CD4-positive, alpha-beta T cell treated with Interleukin-17A for 1 hour (primary cell): ENCODE measurements at places on chromosomes 1 and 21.

DNA sequence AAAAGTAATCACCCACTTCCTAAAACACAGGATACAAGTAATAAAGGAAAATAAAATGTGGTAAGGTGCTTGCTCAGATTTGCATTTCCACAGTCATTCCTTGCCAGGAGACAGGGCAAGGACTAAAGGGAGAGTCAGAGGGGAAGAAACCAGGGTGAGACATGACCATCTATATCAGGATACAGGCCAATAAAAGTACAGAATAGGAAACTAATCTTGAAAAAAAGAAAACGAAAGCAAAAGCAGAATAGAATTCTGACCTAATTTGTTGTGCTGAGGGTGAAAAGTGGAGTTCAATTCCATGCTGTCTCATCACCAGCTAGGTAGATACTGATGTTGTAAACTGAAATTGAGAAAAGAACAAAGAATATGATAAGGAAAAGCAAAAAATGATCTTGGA, 27.3 kb downstream of the JMJD4 start:
- DNase-seq: no peak

- DNase-seq: no peak
Measured at GRCh38 chr1:23065385-23065784, 46.1 kb downstream of the KDM1A start.

GRCh38 chr21:31909153-31910073, 36.6 kb downstream of the HUNK start:
- DNase-seq: no peak

- DNase-seq: no peak
Measured at GRCh38 chr1:226606311-226607267, 58.0 kb downstream of the STUM start.

DNA sequence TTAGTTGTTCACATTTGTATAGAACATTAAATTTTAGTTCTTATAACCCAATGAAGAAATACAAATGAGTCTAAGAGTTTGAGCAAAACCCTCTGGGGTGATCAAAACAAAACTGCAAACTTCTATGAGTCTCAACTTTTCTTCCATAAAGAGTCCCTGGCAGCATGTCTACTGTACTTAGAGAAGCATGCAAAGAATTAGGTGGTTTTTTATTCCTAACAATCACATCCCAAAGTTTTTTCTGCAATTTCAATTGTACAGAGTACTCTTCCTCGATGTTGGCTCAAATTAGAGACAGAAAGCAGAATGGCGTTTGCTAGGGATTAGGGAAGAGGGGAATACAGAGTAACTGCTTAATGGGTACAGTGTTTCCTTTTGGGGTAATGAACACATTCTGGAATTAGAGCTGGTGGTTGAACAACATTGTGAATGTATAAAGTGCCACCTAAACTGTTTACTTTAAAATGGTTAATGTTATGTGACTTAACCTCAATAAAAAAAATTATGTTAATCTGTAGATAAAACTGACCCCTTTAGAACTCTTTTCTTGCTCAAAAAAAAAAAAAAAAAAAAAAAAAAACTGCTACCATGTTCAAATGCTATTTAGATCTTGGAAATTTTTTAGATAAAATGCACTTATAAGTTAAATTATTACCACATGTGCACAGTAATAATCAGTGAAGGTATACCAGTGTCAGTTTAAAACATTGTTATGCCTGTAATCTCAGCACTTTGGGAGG, 4.8 kb downstream of the RC3H1 start:
- DNase-seq: no peak

- DNase-seq: no peak
Measured at GRCh38 chr1:43527111-43527878, 3.4 kb upstream of the PTPRF start.

DNA sequence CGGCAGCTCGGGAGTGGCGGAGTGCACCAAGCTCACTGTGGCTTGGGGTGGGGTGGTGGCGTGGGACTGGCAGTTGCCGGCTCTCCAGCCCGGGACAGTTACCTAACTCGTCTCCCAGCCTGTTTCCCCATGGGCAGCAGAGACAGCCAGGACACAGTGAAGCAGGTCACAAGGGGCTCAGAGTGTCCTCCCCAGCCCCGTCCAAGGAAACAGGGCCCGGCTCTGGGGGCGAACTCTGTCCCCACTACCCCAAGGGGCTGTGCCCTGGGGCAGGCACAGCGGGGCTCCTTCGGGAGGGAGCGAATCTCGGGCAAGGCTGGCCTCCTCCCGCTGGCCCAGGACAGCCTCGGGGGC, 759 bp downstream of the GPR157 start:
- DNase-seq: no peak

DNA sequence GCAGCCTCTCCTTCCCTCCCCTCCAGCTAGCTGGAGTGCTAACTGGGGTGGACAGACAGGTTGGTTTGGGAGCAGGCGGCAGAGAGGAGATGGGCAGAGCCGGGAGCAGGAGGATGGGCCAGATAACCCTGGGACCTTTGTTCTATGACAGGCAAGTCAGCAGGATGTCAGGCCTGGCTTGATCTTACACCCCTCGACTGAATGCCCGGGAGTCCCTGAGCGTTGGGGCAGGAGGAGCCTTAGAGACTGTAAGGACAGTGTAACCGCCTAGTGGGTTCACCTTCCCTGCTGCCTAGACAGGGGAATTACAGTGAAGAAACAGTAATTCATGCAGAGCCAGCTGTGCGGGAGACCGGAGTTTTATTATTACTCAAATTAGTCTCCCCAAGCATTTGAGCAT, 60.2 kb downstream of the MDM4 start:
- DNase-seq: no peak
